ENCODE measurements at places on chromosomes 6 and 20.

DNA sequence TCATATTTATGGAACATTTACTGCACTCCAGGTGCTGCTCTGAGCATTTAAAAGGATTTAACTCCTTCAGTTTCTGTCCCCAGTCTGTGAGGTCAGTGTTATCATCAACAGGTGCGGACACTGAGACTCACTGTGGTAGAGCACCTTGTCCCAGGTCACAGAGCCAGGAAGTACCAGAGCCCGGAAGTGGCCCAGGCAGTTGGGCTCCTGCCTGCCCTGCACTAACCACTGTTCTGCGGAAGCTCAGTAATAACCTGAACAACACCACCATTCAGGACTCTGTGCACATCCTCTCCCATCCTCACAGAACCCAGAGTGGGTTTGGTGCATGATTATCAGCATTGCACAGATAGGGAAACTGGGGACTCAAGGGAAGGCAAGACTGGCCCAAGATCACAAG is 16.8 kb upstream of the SIRPG start:
- DNase-seq: no peak

DNA sequence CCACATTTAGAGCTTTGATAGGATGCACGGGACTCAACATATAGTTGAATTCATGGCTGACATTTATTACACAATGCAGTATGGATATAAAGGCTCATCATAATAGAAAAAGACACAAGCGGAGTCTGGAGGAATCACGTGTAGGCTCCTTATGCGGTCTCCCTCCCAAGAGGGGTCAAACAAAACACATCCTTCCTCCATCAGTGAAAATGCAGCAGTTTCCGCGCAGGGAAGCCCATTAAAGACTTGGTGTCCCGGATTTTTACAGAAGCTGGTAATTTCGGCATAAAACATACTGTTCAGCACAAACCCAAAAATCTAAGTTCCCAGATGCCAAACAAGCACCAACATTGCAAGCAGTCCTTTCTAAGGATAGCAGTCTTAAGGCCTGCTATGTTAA is 1.1 kb downstream of the USP45 start:
- DNase-seq: no peak

DNA sequence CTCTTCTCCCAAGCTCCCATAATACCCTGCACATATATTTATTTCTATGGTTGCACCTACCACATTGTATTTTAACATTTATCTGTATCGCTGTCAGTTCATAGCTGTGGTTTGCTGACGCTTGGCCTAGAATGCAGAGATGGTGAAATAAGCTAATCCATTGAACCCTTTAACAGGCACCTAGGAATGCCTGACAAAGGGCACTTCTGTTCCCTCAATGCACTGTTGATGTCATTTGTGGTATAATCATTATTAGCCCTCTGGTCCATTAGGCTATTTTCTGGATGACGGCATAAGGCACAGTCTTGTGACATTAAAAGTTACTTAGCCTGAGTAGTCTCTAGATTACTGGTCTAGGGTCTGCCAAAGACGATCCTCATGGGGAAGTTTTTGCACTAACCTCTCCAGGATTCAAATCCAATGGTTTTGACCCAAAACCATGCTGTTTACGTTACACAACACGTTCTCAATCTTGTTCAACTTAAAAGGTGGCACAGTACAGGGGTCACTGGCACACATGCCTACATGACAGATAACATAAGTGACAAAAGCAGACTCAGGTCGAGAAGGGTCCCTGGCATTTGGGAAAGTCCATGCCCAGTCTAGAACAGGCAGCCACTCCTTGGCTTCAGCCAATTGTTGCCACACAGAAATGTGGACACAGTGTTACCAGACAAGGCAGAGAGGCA is 2.1 kb upstream of the YWHAB start:
- no peak for DNase-seq

- no peak for DNase-seq
Measured at GRCh38 chr6:1607516-1608221, 2.0 kb upstream of the FOXC1 start.

DNA sequence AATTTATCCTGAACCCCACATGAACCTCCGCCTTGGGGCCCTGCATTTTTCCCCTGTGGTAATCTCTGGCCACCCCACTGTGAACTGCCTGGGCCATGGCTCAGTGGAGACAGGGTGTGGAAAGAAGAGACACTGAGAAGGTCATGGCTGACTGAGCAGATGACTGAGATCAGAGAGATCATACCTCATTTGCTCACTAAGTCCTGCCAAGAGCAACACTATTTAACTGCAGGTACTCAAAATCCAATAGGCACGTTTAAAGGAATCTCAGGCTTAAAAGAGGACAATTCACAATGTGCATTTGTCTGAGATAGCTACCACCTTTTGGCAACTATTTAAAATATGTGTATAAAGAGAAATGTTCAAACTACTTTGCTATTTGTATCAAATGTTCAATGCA is 305.0 kb downstream of the GMDS start:
- DNase-seq: no peak

- no peak for DNase-seq
Measured at GRCh38 chr20:38272398-38272797, 11.9 kb upstream of the KIAA1755 start.

- no peak for DNase-seq
Measured at GRCh38 chr20:35196313-35196712, 24.4 kb downstream of the PROCR start.

DNA sequence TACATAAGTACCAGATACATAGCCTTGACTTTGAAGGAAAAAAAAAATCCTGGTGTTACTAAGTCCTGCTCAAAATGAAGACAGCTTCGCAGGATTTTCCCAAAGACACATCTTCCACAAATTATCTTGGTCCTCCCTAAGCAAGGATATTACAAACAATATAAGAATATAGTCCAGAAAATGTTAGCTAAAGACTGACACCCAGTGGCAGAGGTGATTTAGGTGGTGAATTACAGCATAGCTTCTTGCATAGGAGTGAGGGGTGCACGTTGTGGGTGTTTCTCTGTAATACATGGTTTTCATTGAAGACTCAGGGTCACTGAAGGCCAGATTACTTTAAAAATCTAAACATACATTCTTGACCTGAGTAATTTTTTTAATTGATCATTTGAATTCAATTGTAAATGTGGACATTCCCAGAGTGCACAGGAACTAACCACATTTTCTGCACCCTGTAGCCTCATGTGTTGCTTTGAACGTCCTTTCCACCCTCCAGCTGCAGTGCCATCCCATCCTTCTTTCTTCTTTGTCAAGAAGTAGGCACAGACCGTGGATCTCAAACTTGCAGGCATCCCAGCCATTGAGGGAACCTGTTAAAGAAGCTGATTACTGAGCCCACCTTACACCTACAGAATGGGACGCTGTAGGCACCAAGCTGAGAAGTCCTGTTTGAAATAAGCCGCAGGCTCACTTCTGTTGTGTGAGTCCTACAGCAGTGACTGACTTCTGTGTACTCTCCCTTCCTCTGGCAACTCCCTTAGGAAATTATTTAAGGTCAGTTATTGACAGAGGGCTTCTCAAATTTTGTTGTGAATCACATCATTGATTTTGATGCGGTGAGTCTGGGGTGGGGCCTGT is 102.6 kb downstream of the PERP start:
- DNase-seq: no peak

GRCh38 chr20:54083459-54083858 is 13.1 kb upstream of the BCAS1 start:
- DNase-seq: no peak

DNA sequence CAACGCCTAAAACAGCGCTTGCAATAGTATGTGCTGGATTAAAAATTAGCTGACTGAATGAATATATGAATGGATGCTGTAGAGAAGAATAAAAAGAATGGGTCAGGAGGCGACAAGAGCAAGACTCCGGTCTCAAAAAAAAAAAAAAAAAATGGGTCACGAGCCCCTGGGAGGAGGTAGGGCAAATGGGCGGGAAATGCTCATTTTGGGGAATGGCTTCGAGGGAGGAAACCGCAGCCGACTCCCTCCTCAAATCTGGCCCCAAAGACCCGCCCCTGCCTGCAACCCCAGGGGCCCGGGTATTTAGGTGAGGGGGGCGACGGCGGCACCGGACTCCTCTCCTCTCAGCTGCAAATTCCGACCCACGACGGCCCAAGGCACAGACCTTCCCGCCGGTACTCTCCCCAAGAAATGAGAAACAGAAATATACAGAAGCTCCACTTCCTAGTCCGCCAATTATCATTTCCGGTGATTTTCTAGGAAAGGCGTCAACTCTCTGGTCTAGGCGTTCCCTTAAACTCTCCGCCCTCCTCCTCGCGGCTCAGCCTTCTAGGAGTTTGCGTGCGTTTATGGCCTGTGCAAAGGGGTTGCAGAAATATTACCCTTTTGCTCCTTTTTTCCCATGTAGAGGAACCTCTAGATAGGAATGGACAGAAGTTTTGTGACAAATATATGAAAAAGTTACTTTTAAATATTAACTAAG is at the start of gene ZNF311:
TSS of gene ZNF311 (minus strand) at position 133 of the 703 bp plus-strand sequence. CDS start 1,361 bp downstream, outside the sequence.
- no peak for DNase-seq

GRCh38 chr6:136303516-136303915 is 13.9 kb upstream of the BCLAF1 start:
- DNase-seq: no peak

- DNase-seq: no peak
Measured at GRCh38 chr6:69813508-69813907, 16.7 kb upstream of the LMBRD1 start.

DNA sequence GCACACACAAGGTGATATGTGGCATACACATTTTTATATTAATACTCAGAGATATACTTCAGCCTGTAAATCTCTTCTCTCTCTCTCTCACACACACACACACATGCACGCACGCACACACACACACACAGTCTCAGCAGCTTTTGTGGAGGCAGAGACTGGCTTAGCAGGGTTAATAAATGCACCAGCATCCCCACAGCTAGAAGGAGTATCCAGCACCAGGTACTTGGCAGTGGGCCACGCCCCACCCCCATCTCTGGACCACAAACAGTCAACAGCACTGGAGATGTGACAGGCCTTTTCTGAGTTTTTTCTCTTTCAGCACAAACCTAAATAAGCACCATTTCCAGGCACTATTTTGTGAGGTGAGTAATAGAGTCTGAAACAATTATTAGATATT is 47.3 kb upstream of the LRFN2 start:
- DNase-seq: no peak

GRCh38 chr20:62999580-62999979 is 7.2 kb downstream of the BHLHE23 start:
- no peak for DNase-seq

DNA sequence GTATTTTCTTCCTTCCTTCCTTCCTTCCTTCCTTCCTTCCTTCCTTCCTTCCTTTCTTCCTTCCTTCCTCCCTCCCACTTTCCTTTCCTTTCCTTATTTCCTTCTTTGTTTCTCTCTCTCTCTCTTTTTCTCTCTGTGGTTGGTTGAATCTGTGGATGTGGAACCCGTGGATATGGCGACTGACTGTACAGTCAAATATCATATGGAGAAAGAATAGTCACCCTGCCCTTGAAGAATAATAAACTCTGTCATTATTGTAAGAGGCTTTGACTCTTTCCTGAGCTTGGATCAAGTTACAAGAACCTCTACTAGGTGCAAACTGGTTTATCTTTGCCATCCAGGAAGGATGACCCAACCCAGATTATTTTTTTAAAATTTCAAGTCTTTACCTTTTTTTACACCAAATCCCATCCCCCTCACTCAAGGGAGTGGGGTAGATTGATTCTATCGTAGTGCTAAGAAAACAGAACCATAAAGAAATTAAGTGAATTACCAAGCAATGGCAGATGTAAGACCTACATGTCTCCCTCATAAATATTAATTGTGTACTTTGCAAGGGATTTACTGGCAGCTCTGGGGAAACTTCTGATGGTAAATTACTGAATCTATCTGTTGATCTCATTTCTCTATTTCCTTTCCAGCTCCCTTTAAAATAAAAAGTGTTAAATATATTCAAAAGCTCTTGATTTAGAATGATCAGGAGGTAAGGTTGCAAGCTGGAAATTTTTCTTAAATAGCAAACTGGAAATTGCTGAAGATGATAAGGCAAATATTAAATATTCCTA is 667.5 kb downstream of the UTRN start:
- no peak for DNase-seq

DNA sequence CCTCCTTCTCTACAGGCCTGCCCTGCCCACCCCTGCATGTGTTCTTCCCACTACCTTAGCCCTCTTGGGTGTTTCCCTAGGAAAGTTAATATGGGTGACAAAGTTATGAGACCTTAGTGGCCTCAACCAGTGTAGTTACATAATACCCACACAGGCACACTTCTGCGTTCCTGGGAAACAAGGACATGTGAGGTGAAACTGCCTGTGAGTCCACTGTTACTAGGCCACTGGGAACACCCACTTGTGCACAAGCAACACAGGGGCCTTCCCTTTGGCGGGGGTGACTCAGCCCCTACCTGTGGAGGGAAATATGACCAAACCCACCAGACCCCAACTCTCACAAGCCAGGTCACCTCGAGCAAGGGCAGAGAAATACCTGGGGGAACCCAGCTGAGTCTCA is 12.8 kb downstream of the PI16 start:
- no peak for DNase-seq

- DNase-seq: no peak
Measured at GRCh38 chr6:105432797-105433196, 29.9 kb upstream of the PREP start.

DNA sequence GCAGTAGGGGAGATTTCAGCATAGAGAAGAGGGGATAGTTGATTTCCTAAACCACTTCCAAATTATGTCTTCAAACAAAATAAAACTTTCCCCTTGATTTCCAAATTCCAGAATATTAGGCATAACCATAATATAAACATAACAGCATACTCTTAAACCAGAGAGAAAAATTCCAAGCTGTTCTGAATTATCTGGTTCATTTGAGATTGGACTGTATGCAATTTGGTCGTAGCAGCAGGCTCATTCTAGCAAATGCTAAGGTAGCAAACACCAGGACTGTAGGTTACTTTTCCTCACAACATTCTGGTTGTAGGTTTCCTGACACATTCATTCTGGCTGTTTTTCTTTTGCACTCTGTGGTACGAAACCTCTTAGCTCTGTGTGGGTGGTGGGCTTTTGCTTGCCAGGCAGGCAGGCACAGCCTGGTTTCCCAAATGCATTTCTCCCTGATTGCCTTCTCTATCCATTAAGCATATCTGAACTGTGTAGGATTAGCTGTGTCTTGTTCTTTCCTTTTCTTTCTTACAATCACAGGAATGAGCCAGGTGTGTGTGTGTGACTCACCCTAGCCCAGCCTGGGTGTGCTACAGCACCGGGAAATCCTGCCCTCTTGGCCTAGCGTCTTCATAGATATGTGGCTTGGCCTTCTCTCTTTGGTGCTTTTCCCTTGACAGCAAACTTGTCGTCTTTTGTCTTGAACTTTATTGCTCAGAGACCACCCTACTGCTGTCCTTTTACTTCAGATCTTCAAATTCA is 77.1 kb downstream of the JARID2 start:
- DNase-seq: no peak
